ENCODE measurements at places on chromosomes 5 and 9. TPM values are rescaled to one million over a fixed set of nuclear protein-coding genes. Genes with fewer than 3 reads are reported as not detected.

FAT2 gene
- total RNA-seq = not detected

HRCT1 gene
- not detected for total RNA-seq

- no peak for DNase-seq
Measured at GRCh38 chr9:128404560-128404959, 16.1 kb upstream of the CERCAM start.

- DNase-seq = no peak
Measured at GRCh38 chr9:78609450-78609849, 312.5 kb downstream of the PSAT1 start.

Data from CD8-positive, alpha-beta T cell (primary cell).